ENCODE measurements at places on chromosomes 2 and 18.
A peak's percentile ranks its signal among the peaks of the same experiment; 100 is the strongest.

DNA sequence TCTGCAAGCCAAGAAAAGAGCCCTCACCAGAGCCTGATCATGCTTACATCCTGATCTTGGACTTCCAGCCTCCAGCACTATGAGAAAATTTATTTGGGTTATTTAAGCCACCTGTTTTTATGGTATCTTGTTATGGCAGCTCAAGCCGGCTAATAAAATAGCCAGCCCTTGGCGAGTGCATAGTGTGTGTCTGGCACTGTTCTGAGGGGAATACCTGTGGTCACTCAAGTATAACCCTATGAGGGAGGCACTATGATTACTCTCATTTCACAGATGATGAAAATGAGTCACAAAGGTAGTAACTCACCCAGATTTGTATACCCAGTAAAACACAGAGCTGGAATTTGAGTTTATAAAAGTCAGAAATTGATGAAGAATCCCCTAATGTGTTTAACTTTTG lies 556.9 kb upstream of the SETBP1 start:
- DNase-seq, result no peak

GRCh38 chr18:76343938-76344569 lies 151.0 kb downstream of the ZNF516 start:
- no peak for DNase-seq

GRCh38 chr2:209426432-209426831 lies 2.6 kb downstream of the MAP2 start:
- no peak for DNase-seq

- DNase-seq, result peak; percentile 14
Measured at GRCh38 chr2:74648009-74648443, at the start of gene M1AP. Gene M1AP, minus strand, starts transcription at chr2:74648330. Its CDS starts 8,055 bp downstream, at chr2:74640275.

DNA sequence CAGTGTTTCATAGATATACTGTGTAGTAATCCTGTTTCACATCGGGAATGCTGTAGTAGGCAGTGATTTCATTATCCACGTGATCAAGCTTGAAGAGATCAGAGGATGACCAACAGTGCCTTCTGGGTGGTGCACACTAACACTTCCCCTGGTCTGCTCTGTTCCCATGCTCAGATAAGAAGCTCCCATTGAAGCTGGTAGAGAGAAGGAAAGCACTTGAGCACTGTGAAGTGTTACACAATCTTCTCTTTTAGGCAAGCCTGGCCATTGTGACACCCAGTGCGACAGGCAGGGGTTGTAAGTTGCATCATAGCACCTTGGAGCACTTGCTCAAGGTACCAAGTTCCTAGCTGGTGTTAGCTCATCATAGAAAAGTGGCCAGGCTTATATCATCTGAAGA lies 30.6 kb upstream of the GPD2 start:
- peak; percentile 6 for DNase-seq

GRCh38 chr2:177906041-177906718 lies 166.4 kb downstream of the PDE11A start:
- DNase-seq, result peak; percentile 62

Data from erythroblast (primary cell).